Panc1 (cell line): ENCODE measurements at places on chromosomes 13 and 19.

- no peak for DNase-seq
Measured at GRCh38 chr19:56840451-56841192, at the start of the genes PEG3 and ZIM2. PEG3 (minus strand) TSS chr19:56840726; CDS start chr19:56824655, 16,071 bp downstream. ZIM2 (minus strand) TSS chr19:56840726; CDS start chr19:56824277, 16,449 bp downstream.

DNA sequence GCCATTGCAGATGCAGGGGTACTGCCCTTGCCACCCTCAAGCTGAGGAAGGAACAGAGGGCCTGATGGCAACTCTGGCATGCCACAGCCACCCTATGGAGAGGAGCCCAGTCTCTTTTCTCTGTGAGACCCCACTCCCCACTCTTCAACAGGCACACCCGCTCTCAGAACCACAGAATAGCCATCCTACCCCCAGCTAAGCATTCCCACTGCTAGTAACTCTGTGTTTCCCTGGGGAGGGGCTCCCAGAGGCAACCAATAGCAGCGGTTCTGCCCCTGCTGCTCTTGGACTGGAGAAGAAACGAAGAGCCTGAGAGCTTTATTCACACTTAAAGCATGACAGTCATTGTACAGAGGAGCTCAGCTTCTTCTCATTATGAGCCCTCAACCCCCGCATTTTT lies 49.3 kb downstream of the UBL3 start:
- no peak for DNase-seq

DNA sequence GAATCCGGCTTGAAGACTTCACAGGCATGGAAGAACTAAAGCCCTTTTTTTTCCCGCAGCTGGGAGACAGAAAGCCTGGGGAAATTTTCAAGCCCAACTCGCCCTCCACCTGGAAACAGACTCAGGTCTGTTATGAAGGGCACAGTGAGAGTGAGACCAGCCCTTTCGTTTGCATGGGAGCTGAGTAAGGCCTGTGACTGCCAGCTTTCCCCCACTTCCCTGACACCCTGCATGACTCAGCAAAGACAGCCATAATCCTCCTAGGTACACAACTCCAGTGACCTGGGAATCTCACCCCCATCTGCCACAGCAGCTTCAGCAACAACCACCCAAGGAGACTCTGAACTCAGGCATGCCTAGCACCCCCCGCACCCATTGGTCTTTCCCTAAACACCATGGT lies 87.6 kb upstream of the ZNF91 start:
- no peak for DNase-seq

- DNase-seq: no peak
Measured at GRCh38 chr13:73129023-73129422, 70.2 kb downstream of the KLF5 start.

DNA sequence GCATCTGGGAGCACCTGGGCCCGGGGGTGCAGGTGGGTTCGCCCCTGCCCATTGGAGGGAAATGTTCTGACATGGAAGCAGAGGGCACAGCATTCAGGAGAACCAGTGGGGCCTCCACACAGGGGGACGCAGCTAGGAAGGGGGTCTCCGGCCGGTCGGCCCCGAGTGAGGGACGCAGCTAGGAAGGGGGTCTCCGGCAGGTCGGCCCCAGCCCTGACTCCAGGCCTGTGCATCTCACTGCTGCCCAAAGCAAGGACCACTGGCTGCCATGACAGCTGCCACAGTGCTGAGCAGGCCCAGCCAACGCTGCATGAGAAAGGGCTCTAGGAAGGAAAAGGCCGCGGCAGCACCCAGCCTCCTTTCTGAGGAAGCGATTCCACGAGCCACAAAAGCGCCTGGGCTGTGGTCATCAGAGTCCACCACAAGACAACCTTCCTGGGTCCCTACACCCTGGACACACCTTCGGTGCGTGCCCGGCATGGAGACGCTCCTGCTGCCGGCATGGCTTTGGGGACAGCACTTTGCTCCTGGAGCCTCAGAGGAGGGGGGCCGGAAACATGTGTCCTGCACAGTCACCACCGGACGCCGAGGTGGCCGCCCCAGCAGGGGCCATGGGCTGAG lies 9.7 kb downstream of the RASA3 start:
- no peak for DNase-seq

GRCh38 chr19:29671393-29672160 lies 6.3 kb downstream of the PLEKHF1 start:
- no peak for DNase-seq

DNA sequence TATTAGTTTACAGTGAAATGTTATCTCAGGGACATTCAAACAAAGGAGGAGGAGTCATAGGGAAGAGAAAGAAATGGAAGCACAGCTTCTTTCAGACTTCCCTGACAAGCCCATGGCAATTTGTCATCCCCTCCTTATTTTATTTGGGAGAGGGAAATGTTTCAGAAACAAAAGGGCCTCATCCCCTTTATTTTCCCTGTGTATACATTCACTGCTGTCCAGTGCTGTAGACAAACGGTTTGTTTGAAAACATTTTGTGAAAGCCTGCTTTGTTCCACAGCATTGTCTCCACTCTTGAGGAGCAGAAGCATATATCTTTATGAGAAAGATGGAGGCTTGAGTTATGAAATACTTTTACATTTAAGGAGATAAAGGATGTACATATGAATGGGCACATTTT lies 12.3 kb downstream of the ZNF460 start:
- no peak for DNase-seq

DNA sequence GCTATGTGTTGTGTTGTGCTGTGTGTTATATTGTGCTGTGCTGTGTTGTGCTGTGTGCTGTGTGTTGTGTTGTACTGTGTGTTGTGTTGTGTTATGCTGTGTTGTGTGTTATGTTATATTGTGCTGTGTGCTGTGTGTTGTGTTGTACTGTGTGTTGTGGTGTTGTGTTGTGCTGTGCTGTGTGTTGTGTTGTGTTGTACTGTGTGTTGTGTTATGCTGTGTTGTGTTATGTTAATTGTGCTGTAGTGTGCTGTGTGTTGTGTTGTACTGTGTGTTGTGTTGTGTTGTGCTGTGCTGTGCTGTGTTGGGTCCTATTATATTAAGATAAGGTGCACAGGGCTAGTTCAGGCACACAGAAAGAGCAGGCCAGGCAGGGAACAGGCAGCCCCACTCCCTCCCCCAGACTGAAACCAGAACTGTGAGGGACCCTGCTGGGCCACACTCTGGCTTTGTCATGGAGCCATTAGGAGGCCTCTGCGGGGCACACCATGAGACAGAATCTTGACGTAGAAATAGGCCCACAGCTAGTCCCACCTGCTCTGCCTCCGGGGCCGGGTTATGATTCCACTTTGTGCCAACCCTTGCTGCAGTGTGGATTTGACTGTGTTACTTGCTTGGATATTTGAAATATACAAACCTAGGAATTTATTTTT lies 12.1 kb downstream of the SOX1 start:
- DNase-seq: no peak

DNA sequence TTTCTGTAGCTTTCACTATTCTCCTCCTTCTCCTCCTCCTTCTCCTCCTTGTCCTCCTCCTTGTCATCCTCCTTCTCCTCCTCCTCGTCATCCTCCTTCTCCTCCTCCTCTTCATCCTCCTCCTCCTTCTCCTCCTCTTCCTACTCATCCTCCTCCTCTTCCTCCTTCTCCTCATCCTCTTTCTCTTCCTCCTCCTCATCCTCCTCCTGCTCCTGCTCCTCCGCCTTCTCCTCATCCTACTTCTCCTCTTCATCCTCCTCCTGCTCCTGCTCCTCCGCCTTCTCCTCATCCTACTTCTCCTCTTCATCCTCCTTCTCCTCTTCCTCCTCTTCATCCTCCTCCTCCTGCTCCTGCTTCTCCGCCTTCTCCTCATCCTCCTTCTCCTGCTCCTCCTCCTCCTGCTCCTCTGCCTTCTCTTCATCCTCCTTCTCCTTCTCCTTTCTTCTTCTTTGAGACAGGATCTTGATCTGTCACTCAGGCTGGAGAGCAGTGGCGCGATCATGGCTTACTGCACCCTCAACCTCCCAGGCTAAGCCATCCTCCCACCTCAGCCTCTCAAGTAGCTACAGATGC lies 36.3 kb downstream of the TRPM4 start:
- no peak for DNase-seq

DNA sequence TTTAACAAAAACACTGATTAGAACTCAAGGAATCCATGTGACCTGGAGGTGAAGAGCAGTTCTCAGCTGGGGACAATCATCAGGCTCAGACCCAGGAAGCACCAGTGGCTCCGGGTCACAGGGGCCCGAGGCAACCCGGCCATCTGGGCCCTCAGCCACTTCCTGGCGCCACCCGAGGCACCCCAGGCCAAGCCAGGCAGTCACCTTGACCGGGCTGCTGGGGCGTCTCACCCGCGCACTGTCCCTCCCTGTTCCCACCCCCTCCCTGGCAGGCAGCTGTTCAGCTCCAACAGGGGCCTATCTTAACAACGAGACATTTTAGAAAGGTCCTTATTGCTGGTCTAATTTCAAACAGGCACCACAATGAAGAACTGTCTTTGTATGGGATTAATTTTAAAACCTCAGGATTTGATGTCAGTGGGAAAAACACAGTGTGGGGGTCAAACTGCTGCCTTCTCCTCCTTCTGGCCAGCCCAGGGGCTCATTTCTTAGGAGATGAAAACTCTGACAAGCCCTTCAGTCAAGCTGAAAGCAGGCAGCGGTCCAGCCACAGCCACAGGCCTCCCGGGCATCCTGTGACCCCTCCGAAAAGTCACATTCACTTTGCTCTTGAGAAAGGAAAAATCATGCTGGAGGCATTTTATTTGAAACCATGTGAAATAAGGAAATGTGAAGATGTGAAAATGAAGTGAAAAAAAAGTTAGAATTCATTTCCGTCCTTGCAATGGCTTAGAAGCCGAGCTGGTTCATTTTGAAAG lies 83.3 kb downstream of the KCTD15 start:
- no peak for DNase-seq

DNA sequence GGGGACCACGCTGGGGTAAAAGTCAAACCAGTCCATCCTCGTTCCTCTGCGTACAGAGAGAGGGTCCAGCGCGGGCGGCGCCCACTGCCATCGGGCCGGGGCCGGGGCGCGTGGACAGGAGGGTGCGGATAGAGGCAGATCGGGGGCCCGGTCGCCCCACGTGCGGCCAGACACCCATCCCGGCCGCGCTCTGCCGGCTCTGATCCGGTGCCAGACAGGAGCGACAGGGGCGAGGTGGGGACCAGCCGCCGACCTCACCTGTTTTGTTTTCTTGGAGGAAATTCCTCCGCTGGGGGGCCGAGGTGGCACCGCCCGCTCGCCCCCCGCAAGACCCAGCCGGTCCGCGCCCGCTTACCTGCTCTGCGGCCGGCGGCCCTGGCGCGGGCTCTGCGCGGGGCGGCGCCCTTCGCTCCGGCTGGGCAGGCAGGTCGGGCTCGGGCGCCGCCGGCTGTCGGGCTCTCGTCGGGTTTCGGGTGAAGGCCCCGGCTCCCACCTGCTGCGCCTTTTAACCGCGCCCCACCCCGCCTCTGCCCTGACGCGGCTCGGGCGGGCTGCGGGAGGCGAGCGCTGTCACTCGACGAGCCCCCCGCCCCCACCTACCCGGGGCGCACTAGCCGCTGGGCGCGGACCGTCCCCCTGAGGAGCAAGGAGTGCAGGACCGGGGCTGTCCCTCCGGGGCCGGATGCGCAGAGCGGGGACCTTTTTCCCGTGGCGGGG lies at the start of gene GJB6:
Gene GJB6, minus strand, starts transcription at position 481 of the 717 bp plus-strand sequence. CDS start 8,839 bp downstream, outside the sequence.
- DNase-seq: no peak

DNA sequence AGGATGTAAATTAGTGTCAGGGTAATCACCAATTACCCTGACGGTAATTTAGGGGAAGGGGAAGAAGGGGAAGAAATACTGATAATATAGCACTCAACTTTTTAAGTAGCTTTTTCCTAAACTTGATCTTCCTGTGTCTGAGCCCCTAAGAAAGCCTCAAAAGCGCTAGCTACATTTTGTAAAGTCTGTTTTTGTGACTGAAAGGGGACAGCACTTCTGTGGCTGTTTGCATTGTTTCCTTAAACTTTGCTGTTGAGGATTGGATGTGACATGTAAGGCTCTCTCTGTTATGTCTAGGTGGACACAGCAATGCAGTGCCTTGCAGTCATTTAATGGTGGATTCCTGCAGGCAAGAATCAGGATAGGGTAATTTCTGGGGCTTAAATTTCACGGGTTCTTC lies 42.8 kb downstream of the SPATA13 start:
- DNase-seq: no peak

DNA sequence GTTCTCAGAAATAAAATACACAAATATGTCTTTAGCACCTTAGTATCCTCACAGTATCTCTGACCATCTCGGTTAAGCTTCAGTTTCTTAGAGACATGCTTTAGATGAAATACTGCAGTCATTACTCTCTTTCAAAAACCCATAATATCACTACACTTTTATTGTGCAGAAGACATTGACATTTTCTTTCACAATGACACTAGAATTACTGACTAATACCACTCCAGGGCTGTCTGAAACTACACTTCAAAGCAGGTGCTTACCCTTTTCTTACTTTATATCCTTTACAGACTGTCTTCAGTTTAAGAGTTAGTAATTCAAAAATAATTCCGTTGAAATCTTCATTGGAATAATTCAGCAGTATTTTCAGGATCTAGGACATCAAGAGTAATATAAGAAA lies 42.2 kb upstream of the SLITRK6 start:
- DNase-seq: no peak

DNA sequence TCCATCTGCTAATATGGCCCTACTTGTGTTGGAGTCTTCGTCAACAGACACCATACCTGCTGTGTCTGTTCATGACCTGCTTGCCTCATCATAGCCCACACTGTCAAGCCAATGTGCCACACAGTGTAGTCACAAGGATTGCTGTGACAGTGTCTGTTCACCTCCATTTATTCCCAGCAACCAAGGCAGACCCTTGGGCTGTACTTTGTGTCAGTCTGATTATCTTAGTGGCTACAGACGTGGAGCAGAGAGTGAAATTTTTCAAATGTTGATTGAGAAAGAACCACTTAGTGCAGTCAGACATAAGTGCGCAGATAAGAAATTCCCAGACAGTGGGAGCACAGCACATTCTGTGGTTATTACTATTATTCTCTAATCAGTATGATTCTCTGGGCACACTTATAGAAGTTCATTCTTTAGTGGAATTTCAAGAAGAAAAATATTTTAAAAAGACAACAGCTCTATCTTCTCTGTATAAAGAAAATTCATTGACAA lies 184.6 kb downstream of the GPC6 start:
- no peak for DNase-seq

- DNase-seq: no peak
Measured at GRCh38 chr13:104979281-104980030, 1556.0 kb downstream of the EFNB2 start.

DNA sequence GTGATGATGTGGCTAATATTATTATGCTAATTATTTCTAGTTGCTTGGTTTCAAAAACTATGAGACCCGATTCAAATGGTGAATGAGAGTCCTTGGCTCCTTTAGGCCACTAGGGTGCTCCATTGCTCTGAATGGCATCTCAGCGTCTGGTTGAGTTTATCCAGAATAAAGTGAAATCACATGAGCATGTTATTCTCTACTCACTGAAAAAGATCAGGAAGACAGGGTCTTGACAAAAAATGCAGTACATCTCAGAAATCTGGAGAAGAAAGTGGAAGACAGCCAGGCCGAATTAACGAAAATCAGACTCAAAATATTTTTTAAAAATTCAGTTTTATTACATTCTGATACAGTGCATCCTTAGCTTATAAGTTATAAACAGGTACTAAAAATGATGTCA lies 516.2 kb downstream of the MYO16 start:
- peak; percentile 46 for DNase-seq
